ENCODE measurements at places on chromosomes 1 and 21. TPM values are rescaled to one million over a fixed set of nuclear protein-coding genes. Genes with fewer than 3 reads are reported as not detected.

Gene CLDN17
- not detected for total RNA-seq

Gene OR2L3
- total RNA-seq = not detected

Gene OLFML3
- 10.8 TPM for total RNA-seq

Gene USH2A
- 2.3 TPM for total RNA-seq

Gene GCSAML
- total RNA-seq = not detected

Gene CEP104
- total RNA-seq = 35.2 TPM

Gene ICOSLG
- total RNA-seq = 4.4 TPM

Gene EVA1B
- total RNA-seq = 10.8 TPM

Gene TEKT2
- not detected for total RNA-seq

Gene GJA5
- total RNA-seq = 4.7 TPM

Gene UBASH3A
- not detected for total RNA-seq

Gene C1orf198
- total RNA-seq = 49.8 TPM

Gene OR2M2
- not detected for total RNA-seq

Gene LHX4
- not detected for total RNA-seq

Gene DIO1
- total RNA-seq = not detected

Gene KCNQ4
- 1.9 TPM for total RNA-seq

Gene RPAP2
- total RNA-seq = 23.6 TPM

Gene PRAMEF20
- not detected for total RNA-seq

DNA sequence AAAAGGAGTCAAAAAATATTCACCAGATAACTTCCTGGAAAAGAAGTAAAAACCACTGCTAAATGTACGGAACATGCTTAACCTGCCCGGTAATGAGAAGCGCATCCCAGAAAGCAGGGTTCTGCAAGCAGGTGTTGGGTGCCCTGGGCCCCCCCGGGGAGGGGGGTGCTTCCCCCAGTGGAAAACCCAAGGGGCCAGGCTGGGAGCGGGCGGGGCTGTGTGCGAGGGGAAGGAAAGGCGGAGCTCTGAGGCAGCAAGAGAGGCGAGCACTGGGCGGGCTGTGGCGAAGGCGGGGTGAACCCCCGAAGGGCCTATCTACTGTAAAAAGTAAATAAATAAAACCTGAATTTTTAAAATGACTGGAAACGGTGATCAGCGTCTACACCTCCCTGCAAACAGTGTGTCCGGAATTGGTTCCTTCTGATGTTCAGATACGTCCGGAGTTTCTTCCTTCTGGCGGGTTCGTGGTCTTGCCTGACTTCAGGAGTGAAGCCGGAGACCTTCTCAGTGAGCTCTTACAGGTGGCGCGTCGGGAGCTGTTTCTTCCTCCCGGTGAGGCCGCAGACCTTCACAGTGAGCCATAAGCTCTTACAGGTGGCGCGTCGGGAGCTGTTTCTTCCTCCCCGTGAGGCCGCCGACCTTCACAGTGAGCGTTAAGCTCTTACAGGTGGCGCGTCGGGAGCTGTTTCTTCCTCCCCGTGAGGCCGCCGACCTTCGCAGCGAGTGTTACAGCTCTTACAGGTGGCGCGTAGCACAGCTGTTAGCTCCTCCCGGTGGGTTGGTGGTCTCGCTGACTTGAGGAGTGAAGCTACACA, 13.4 kb downstream of the FTCD start:
- peak; percentile 31 for DNase-seq

DNA sequence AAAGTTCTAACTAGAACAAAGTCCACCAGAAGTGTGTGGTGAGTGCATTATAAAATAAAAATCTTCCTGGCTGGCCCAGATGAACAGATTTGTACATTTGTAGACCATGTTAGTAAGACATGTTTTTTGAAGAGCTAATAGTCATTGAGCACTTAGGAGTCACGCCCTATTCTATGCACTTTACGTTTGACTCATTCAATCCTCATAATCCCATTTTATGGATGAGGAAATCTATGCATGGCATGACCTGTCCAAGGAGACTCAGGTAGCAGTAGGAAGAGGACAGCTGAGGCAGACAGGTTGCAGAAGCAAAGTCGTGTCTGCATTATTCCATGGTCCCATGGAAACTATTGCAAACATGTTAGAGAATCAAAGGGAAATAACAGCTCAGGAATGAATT, 30.3 kb upstream of the LPAR3 start:
- no peak for DNase-seq

- DNase-seq = no peak
Measured at GRCh38 chr1:233465745-233466343, 138.3 kb downstream of the MAP3K21 start.

GRCh38 chr1:173048621-173049321, 2.0 kb downstream of the TNFSF18 start:
- no peak for DNase-seq

- no peak for DNase-seq
Measured at GRCh38 chr1:65253800-65254319, 55.5 kb upstream of the DNAJC6 start.

DNA sequence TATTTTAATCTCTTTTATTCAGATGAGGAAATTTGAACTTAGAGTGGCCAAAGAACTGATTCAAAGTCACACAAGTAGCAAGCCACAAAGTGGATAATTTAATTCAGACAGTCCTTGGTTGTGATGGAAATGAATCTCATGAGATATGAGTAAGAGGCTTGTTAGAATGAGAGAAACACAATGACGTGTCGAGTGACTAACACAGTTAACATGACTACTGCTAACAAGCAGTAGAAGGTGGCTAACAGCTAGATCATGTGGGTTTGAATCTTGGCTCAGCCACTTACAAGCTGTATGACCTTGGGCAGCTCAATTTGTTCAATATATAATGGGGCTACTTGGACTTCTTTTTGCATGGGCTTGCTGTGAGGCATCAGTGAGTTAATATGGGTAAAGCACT, 104.5 kb upstream of the LMO4 start:
- DNase-seq = no peak

GRCh38 chr1:175927944-175928343, 184.5 kb upstream of the TNR start:
- DNase-seq = no peak

- DNase-seq = no peak
Measured at GRCh38 chr1:41138549-41138948, 103.6 kb downstream of the SCMH1 start.

- no peak for DNase-seq
Measured at GRCh38 chr1:192266645-192267044, 50.1 kb upstream of the RGS21 start.

DNA sequence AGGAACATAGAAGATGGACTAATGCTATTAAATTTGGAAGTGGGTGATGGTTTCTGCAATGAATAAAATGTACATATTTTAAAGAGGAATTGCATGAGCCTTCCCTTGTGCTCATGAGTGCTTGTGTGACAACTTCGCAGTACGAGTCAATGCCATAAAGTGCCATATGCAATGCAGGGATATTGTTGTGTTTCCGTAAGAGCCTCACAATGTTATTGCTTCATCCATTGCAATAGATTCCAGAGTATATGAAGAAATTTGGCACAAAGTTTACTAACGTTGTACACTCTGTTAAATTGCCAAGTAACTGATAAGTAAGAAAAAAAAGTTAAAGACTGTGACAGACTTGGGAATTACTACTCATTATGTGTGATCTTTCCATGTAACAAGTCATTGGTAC, 22.3 kb downstream of the BTG3 start:
- DNase-seq = no peak

GRCh38 chr21:17613242-17613676, 558 bp upstream of the BTG3 start:
- peak; percentile 56 for DNase-seq

- DNase-seq = no peak
Measured at GRCh38 chr21:34630536-34631143, 15.7 kb upstream of the RCAN1 start.

DNA sequence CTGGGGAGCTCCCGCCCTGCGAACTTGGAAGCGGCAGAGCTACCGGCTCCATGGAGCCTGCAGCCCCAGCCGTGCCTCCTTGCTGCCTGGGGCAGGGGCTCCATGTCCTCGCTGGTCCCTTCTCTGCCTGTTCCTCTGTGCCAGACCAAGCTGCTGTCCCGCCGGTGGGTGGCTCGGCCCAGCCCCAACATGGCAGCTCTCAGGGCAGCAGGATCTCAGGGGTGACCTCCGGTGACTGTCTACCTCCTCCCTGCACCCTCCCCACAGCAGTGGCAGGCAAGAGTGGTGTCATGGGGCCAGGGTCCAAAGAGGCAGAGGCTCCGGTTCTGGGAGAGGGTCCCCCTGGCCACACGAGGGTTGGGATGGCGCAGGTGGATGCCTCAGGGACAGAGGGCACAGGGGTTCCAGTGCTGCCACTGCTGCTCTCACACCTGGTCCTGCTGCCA, 45.8 kb downstream of the ATP6V1G3 start:
- no peak for DNase-seq

GRCh38 chr1:56578963-56579875, at the start of gene PLPP3:
TSS of gene PLPP3 (minus strand) at chr1:56579563. CDS start at chr1:56579016, 547 bp downstream.
- DNase-seq = peak; percentile 91

- DNase-seq = no peak
Measured at GRCh38 chr1:99820546-99820945, 29.6 kb upstream of the AGL start.

DNA sequence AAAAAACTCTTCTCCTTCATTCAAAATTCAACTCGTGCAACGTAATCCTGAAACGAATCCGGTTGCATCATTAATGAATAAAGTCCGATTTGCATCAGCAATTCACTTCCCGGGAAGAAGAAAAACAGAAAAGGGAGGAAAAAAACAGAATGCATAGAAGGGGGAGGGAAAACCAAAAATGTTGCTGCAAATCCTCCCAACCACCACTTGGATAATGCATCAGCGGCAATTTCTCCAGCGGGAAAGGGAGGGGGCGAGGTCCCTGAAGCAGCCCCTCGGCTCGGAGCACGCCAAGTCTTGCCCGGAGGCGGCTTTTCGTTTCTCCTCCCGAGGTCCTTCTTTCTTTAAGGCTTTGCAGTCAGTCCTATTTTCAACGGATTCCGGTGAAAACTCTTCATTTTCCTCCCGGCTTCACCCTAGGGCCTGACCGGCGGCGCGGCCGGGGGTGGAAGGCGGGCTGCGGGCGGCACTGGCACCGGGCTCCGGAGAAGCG, 723 bp downstream of the CDC42BPA start:
- no peak for DNase-seq

DNA sequence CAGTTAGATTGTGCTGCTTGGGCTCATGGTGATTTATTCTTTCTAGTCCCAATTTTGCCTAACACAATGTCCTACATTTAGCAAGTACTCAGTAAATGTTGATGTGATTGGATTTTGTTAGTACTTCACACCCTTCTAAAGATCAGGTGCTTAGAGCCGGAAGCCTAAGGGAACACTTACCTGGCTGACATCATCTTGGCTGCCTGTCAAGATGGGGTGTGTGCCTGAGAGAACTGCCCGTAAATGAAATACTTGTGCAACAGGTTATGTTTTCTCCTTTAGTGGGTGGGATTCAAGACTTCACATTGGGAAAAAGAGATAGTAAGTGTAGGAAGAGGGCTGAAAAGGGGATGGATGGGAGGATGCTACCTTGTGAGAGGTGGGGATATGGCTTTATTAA, 75.5 kb upstream of the MACF1 start:
- no peak for DNase-seq

DNA sequence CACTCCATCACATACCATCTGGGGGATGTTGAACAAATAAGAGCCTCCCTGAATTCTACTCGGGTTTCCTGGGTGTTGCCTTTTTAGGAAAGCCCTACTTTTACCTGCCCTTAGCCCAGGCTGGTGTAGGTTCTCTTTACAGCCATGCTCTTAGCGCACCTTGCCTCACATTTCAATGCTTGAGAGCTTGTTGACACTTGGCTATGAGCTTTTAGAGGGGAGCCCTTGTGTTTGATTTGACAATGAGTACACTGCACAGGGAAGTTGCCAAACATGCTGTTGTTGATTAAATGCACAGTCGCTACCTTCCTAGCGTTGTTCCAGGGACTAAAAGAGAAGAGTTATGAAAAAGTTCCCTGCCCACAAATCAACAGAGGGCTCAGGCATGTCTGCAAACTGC, 103.8 kb downstream of the TRABD2B start:
- DNase-seq = no peak

- peak; percentile 43 for DNase-seq
Measured at GRCh38 chr1:158087320-158087927, 93.3 kb upstream of the CD1D start.

DNA sequence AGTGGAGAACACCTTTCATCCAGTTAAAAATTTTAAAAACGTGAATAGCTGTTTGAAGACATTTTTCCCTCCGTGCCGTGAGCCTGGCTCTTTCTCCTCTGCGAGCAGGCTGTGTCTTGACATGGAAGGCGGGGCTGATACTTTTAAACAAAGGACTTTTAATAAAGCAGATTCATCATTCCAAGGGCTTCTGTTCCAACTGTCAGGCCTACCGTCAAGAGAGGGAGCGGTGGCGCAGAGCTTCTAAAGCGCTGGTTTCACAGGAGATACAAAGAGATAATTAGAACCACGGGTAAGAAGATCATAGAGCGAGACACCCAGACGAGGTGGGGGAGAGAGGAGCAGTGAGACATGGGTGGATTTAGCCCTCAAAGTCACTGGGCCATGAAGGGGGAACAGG, 247.4 kb upstream of the C1orf174 start:
- DNase-seq = no peak

GRCh38 chr1:33143698-33144097, 38.1 kb downstream of the TRIM62 start:
- no peak for DNase-seq

- no peak for DNase-seq
Measured at GRCh38 chr1:17168091-17168876, 36.6 kb upstream of the PADI1 start.

GRCh38 chr1:182977480-182977879, 24.5 kb upstream of the SHCBP1L start:
- no peak for DNase-seq

Data from left ventricle myocardium superior (tissue), 1 donor.